ENCODE measurements at places on chromosomes 16 and 17. TPM values are rescaled to one million over a fixed set of nuclear protein-coding genes. Genes with fewer than 3 reads are reported as not detected.

- no peak for DNase-seq
These were observed 4.1 kb downstream of the KRT10 start for GRCh38 chr17:40818343-40818732.

DNA sequence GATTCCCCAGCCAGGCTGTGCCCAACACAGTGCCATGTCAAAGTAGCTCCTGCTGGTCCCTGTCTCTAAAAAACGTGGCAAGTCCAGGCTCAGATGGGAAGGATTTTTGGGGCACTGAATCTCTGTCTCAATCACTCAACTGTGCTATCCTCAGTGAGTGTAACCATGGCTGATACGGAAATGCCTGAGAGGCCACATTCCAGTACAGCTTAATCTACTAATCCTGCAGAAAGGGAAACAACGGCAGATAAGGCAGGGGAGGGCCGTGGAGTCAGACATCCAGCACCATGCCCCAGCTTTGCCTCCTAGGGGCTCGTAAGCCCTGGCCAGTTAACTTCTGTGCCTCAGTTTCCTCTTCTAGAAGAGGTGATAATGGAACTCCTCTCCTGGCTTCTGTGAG lies 251.7 kb downstream of the CPPED1 start:
- DNase-seq = no peak

DNA sequence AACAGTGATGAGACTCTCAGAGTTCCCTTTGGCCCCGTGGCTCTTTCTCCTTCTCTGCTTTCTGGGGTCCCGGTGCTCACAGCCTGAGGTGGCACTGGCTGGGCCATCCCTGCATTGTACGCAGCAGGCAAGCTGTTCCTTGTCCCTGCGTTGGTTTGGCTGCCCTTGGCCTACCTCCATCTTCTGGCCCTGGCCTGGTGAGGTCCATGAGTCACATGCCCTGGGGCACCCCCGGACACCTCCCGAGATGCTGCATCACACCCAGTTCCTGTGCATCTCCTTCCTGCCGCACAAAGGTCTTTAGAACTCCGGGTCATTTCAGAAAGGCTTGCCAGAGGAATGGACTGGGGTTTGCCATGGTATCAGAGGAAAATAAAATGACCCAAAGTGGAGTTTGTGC lies 9.5 kb downstream of the SULT1A2 start:
- DNase-seq = no peak

GRCh38 chr16:15457958-15458357 lies 23.6 kb downstream of the BMERB1 start:
- DNase-seq = no peak

The MYH13 gene
- not detected for total RNA-seq

The LPCAT2 gene
- 28.5 TPM for total RNA-seq

- DNase-seq = no peak
These were observed 139.3 kb downstream of the IRF8 start for GRCh38 chr16:86037999-86038925.

DNA sequence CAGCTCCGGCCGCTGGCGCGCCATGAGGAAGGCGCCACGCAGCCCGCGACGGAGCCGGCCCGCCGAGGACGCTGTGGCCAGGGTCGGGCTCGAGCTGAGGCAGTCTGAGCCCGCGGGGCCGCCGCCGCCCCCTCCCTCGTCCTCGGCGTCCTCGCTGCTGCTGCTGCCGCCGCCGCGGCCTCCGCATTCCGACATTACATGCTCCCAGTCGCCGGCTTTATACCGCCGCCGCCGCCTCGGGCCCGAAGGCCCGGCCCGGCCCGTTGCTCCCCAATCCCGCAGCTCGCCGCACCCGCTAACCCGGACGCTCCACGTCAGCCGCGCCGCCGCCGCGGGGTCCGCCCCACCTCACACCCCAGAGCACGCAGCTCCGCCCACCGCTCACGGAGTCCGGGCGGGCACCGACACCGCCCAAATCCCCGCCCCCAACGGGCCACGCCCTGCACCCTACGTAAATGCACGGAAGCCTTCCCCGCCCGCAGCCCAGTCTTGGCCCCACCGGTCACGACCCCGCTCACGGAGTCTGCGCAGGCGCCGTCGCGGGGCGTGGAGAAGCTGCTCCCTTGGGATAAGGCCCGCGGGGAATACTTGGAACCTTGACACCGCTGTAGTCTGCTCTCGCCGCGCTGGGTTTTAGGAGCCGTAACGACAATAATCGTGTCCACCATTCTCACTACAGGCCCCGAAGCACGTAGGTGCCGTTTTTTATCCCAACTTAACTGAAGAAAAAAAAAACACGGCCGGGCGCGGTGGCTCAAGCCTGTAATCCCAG lies at the start of gene TXNDC11:
TSS of gene TXNDC11 (minus strand) at position 322 of the 772 bp plus-strand sequence. CDS start at position 195, 127 bp downstream.
- DNase-seq = peak; percentile 72
